PC-3 (cell line): ENCODE measurements at places on chromosomes 6 and 20. TPM values are rescaled to one million over a fixed set of nuclear protein-coding genes. Genes with fewer than 3 reads are reported as not detected.

SNAP91 gene
- total RNA-seq = not detected in 2 replicates

AVP gene
- total RNA-seq = not detected in 2 replicates

GRCh38 chr6:53322188-53323029, 26.3 kb downstream of the ELOVL5 start:
- DNase-seq = no peak

GRCh38 chr6:163709693-163710092, 295.2 kb downstream of the QKI start:
- no peak for DNase-seq

- peak; percentile 96 for DNase-seq
Measured at GRCh38 chr6:29968130-29968529, 25.8 kb downstream of the HLA-A start.

GRCh38 chr6:131101911-131102680, 33.2 kb upstream of the AKAP7 start:
- peak; percentile 70 for DNase-seq

DNA sequence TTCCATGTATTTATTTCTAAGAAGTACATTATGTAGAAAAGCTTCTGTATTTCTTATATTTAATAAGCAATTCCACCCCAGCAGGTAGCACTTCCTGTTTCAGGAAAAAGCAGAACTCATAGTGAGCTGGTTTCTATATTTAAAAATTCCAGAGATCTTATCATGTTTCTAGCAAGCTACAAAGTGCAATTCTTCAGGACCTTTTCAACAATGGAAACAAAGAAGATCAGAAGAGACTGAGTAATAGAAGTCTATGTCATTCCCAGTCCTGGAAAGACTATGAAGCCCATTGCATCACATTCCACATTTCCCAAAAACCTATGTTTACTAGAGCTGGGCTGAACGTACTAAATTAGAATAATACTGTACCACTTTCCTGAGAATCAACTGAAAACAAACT, 302.6 kb upstream of the NRSN1 start:
- peak; percentile 10 for DNase-seq

GRCh38 chr6:61745994-61746393, 540.0 kb downstream of the KHDRBS2 start:
- DNase-seq = no peak

- DNase-seq = no peak
Measured at GRCh38 chr6:30042914-30043313, 18.2 kb upstream of the POLR1H start.

- peak; percentile 34 for DNase-seq
Measured at GRCh38 chr20:10125757-10126156, 91.0 kb downstream of the ANKEF1 start.

GRCh38 chr6:76835293-76835692, 628.0 kb downstream of the HTR1B start:
- no peak for DNase-seq

DNA sequence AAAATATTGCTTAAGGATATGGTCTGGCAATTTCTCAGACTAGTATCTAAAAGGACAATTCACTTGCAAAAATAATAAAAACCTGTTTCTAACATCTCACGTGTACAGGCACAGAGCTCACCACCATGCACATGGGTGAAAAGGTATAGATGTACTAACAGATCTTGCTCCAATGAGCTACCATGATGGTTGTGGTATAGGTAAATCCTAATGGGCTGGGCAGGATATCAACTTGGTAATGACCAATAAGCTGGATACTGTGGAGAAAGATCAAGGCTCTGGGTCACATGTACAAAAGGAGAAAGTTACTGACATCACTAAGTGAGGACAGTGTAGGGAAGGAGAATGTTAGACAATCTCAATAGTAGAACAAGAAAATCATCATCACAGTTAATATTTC, 111.0 kb upstream of the NUP153 start:
- DNase-seq = no peak

GRCh38 chr6:16747232-16748024, 13.8 kb downstream of the ATXN1 start:
- DNase-seq = peak; percentile 77

- DNase-seq = no peak
Measured at GRCh38 chr20:2331901-2332565, 36.2 kb downstream of the TGM3 start.

GRCh38 chr20:32845786-32846185, 12.9 kb upstream of the EFCAB8 start:
- no peak for DNase-seq

- DNase-seq = peak; percentile 76
Measured at GRCh38 chr6:169250660-169251059, 3.0 kb downstream of the THBS2 start.

DNA sequence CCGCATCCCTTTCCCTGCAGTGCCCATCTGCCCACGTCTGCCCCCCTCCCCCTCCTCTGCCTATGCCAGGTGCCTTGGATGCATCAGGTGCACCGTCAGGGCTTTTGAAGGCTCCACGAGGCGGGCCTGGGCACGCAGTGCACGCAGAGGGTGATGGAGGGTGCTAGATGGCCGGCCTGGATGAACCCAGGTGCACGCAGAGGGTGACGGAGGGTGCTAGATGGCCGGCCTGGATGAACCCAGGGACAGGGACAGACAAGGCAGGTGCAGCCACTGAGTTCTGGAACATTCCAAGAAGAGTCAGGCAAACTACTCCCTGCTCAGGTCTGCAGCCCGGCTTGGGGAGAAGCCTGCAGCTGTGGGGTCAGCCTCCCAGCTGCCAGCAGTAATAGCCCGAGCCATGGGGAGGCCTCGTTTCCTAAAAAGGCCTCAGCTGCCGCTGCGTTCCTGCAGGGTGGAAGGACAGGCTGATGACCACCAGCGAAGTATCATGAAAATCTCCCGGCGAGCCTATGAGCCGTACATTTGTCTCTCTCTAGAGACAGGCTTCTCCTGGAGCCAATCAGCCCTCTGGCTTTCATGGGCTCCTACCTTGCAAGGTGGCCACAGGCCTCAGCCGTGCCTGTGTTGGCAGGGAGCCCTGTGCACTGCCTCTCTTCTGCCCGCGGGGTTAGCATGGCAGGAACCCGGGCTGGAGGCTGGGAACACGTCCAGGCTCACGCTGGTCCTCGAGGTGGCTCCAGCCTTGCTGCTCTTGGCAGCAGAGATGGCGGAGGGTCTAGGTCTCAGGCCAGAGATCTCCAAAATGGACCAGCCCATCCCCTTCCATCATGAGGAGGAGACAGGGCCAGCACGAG, 29.6 kb downstream of the NTSR1 start:
- no peak for DNase-seq
